ENCODE measurements at places on chromosomes 5 and 9.

GRCh38 chr9:99745085-99745484 is 76.6 kb upstream of the NR4A3 start:
- DNase-seq = no peak

GRCh38 chr5:111498346-111498745 is 14.0 kb downstream of the STARD4 start:
- no peak for DNase-seq

DNA sequence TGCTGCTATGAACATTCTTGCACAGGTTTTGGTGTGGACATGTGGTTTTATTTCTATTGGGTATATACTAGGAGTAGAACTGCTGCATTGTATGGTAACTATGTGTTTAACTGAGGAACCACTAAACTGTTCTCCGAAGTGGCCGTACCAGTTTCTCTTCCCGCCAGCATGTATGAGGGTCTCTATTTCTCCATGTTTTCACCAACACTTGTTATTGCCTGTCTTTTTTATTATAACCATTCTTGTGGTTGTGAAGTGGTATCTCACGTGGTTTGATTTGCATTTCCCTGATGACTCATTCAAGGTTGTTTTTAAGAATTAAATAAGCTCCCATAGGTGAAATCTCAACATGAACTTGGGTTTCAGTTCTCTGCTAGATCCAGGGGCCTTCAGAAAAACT is 19.4 kb downstream of the PDE8B start:
- no peak for DNase-seq

GRCh38 chr5:138601444-138601843 is 26.2 kb upstream of the HSPA9 start:
- DNase-seq = no peak

GRCh38 chr5:95035891-95036685 is 248.8 kb downstream of the MCTP1 start:
- no peak for DNase-seq

GRCh38 chr5:149133795-149134777 is 7.2 kb upstream of the ABLIM3 start:
- peak; percentile 25 for DNase-seq

GRCh38 chr5:74313896-74314295 is 326.6 kb downstream of the ENC1 start:
- DNase-seq = no peak

DNA sequence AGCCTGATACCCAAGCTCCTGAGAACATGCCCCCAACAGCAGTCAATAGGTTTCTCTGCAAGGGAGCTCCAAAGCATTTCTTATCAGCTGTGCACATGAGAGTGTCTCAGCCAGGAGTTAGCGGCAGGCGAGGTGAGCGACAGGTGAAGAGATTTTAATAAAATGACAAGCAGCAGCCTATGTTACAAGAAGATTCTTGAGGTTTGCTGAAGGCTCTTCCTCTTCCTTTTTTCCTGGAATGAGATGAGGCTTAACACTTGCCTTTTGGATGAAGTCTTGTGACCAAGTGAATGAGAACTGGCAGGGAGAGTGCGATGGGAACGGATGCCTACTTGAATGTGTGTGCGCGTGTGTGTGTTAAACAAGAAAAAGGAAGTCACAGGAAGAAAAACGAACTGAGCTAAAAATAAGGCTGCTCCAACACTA is 76.1 kb downstream of the SHB start:
- no peak for DNase-seq

GRCh38 chr5:177134697-177135225 is 1.2 kb downstream of the NSD1 start:
- DNase-seq = no peak

GRCh38 chr9:33311953-33312352 is 21.6 kb downstream of the NFX1 start:
- no peak for DNase-seq

DNA sequence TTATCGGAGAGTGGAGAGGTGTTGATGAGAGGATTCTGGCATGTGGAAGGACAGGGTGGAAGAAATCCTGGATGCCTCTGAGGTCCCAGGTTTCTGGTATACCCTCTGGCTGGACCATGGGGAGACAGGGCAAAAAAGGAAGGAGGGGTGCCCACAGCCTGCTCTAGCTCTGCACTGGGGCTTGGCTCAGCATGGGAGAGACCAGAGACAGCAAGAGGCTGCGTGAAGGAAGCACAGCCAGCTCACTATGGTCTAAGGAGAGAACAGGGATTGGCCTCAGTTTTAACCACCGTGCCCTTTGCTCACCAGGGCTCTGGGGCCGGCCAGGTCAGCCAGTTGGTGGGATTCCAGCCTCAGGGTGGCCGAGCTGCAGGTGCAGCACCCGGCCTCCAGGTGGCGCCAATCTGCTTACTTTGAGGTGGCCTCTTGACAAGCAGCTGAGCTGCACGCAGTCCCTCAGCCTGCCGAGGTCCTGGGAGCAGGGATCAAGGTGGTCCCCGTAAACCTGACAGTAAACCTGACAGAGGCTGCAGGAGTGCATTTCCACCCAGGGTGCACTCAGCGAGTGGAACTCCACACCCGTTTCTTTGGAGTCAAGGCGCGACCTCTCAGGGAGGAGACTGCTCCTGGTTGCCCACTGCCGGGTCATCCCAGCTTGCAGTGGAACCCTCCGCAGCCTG is 25.0 kb upstream of the SPTLC1 start:
- DNase-seq = no peak

DNA sequence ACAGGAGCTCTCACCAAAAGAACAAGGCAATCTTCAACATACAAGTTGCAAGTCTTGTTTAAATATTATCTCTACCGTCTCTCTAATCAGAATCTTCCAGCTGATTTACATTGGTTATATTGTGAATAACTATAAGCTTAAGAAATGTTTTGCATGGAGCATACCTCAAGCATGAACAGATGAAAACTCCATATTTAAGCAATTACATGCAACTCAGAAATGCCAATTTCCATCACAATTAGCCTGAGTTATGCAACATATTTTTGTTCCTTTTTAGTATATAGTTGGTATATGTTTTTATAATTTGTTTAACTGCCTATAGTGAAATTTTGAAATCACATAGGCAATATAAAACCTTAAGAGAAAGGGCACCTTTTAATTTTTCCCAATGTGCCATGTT is 142.5 kb downstream of the DENND1A start:
- no peak for DNase-seq

- no peak for DNase-seq
Measured at GRCh38 chr9:112489876-112490666, 3.4 kb downstream of the KIAA1958 start.

DNA sequence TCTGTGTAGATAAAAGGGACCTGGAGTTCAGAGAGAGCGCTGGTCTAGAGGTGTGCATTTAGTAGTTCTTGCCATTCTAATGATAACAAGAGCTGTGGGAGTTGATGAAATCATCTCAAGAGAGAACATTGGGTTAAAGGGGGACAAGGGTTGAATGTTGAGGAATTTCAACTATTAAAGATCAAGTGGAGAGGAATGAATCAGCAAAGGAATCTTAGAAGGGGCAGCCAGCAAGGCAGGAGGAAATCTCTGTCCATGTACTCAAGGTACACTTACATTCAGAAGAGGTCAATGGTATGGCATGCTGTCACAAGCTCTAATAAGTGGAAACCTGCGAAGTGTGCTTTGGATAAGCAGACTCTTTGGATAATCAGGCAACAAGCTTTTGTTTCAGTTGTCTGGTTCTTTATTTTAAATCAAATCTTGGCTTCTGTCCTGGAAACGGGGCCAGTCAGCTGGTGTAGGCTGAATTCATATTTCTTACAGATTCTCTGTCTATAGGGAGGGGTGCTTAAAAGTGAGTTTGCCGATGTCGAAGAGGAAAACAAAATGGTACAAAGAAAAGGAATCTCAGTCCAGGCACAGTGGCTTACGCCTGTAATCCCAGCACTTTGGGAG is 320.5 kb upstream of the CD180 start:
- no peak for DNase-seq

DNA sequence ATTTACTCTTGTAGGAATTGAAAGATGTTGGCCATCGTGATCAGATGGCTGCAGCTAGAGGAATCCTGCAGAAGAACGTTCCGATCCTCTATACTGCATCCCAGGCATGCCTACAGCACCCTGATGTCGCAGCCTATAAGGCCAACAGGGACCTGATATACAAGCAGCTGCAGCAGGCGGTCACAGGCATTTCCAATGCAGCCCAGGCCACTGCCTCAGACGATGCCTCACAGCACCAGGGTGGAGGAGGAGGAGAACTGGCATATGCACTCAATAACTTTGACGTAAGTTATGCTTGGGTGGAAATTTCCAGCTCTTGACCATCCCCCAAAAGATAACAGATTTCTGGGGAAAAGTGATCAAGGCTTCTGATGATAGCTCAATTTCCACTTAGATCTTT is 50.6 kb downstream of the LRRTM2 start:
- DNase-seq = no peak

DNA sequence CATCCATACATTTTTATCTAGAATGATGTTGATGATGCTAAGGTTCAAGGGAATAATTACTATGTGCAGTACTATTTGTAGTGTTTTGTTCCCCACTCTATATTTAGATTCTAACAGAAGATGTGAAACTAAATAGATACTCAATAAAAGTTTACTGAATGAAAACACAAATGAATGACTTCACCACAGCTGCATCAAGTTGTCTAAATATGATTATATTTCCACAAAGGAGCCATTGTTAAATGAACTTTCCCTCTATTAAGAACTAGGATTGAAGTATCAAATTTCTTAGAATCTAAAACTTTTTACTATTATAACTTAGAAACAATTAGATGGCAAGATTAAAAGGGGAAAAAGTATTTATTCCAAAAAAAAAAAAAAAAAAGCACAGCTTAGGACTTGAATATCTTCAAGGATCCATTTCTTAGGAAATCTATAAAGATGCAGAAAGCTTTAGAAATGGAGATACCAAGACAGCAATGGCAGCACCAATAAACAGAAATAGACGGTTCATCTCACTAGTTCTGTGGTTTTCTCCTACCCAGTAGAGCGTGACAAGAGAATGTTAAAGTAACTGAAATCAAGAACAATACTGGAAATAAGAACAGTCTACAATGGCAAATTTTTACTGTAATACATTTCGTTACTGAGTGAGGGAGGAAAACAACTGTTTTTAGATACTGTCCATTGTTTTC is 347.6 kb downstream of the EBF1 start:
- no peak for DNase-seq

DNA sequence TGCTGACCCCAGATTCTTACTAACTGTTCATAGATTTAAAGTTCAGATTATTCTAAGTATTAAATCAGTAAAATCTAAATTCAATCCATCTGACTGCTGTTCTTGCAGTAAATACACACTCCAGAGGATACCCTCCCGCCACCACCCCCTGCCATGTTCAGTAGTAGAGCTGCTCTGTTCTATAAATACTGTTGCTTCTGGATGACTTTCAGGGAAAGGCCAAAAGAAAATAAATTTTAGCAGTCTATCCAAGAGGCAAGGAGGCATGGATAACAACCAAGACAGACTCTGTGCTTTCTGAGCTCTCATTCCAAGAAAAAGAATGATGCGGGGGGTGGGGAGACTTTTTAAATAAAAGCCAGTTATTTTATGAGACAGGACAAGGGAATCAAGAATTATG is 115.1 kb downstream of the ADAMTS6 start:
- DNase-seq = no peak

GRCh38 chr9:3955305-3955687 is 344.6 kb downstream of the GLIS3 start:
- no peak for DNase-seq

GRCh38 chr9:111712369-111712768 is 51.0 kb downstream of the GNG10 start:
- no peak for DNase-seq

- DNase-seq = no peak
Measured at GRCh38 chr5:132099905-132100304, 26.3 kb downstream of the CSF2 start.

DNA sequence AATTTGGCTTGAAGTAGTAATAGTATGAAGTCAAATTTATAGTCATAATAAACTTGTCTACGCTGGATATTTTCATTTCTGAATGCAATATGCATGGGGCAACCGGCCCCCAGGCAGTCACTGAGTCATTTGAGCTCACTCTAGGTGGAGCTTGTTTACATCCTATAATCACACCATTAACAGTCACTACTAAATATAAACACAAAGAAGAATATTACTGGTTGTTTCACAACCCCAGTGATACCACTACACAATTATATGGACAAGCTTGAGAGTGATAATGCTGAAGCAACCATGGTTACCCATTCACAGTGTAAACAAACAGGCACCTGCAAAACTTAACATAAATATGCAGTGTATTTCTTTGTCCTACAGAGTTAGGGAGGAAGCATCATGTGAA is 68.7 kb downstream of the MARCHF3 start:
- no peak for DNase-seq

DNA sequence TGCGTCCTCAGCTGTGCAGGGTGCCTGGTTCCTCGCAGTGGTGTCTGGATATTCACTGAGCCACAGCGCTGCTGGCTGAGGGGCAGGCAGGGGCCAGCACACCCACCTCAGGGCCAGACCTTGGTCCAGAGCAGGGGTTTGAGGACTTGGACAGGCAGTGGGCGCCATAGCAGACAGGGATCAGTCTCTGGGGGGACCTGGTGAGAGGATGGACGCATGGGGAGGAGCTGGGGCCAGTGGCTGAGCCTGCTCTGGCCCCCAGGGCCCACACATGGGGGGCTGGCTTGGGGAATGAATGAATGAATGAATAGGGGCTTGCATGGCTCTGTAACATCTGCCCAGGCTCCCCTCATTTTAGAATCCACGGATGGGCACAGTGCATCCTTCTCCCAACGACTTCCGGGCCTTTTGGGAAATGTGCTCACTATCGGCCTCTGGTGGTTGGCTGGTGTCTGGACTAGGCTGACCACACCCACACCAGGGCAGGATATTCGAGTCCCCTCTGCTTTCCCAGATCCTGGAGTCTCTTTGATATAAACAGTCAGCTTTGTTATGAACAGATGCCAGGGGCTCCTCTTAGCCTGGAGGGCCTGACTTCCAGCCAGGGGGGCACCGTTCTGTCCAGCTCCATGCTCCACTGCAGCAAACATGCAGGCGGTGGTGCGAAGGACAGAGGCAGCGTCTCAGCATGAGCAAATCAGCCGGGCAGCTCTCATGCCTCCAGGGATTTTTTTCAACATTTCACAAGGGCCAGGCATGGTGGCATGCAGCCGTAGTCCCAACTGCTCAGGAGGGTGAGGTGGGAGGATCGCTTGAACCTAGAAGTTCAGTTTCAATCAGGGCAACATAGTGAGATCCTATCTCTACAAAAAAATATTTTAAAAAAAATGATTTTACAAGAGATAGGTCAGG is 62.6 kb downstream of the NEK6 start:
- DNase-seq = no peak

DNA sequence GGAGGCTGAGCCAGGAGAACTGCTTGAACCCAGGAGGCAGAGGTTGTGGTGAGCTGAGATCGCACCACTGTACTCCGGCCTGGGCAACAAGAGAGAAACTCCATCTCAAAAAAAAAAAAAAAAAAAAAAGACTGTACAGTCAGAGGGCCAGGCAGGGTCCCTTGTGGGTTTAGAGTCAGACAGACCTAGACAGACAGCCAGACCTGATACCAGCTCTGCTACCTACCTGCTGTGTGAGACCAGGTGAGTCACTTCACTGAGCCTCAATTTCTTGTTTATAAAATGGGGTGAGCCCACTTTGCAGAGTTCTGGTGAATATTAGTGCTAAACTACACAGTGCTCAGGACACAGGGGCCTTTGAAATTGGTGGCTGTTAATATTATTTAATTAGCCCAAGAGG is 19.7 kb downstream of the TRIM14 start:
- no peak for DNase-seq

Measured in thoracic aorta (tissue), 2 donors.